ENCODE measurements at places on chromosomes 7 and 10.

DNA sequence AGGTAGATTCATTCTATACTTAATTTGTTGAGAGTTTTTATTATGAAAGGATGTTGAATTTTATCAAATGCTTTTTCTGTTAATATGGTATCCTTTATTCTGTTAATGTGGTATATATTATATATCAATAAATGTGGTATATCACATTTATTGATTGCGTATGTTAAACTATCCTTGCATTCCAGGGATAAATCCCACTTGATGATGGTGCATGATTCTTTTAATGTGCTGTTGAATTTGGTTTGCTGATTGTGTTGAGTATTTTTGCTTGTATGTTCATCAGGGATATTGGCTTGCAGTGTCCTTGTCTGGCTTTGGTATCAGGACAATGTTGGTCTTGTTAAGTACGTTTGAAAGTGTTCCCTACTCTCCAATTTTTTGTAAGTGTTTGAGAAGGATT is 11.9 kb downstream of the LRMDA start:
- DNase-seq, result no peak

DNA sequence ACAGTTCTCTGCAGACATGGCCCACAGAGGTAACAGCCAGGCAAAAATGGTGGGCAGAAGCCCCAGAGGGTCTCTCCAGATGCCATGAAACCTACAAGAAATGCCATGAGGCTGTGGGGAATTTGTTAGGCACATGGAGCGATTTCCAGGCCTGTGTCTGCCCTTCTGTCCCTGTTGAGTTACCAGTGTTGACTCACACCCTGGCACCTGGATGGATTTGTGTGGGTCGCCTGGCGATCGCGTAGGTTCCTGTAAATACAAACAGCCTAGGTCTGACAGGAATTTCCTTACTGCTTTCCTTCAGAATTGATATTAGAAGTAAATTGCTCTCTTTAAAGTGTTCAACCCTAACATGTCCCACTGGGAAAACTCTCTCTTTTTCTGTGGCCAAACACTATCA is 164.9 kb upstream of the EEPD1 start:
- no peak for DNase-seq

- no peak for DNase-seq
These were observed 260.7 kb downstream of the BMPER start for GRCh38 chr7:34165927-34166550.

- no peak for DNase-seq
These were observed 107.1 kb upstream of the NRP1 start for GRCh38 chr10:33441561-33441960.

- no peak for DNase-seq
These were observed 167.3 kb downstream of the CCDC3 start for GRCh38 chr10:12834116-12834665.

GRCh38 chr10:121243609-121244241 is 354.5 kb downstream of the FGFR2 start:
- DNase-seq, result no peak

DNA sequence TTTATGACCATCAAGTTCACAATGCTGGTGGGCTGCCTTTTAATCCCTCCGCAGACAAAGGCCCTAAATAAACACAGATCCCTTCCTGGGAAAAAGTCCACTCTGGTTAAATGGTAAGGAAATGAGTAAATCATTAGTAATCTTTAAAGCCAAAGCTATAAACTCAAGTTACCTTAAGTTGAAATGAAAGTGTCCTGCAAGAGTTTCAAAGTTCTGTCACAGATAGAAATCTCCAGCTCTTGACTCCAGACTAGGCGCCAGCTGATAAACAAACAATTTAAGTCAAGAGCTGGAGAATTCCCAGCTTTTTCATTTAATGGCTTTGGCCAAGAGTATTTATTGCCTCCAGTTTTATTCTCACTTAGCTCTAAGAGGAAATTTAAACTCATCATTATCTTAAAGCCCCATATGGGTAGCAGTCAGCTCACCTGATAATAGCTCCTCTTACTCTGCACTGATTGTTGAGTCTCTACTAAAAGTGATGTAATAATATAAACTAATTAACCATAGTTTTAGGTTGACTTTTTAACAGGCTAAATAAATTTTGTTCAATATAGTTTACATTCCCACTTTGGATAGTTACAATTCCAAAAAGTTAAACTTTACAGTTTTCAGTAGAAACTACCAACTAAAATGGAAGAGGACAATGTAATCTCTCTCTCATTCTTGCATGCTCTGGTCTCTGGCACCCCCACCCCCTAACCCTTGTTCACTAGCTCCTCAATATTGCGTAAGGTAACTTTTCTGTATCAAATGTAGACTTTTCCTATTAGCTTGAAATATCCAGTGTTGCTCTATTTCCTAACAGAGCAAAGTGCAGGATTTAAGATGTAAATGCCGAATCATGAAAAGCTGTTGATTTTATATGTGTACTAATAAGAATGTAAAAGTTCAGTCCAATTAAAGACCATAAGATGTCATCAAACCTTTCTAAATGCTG is 56.1 kb downstream of the HIBADH start:
- no peak for DNase-seq

DNA sequence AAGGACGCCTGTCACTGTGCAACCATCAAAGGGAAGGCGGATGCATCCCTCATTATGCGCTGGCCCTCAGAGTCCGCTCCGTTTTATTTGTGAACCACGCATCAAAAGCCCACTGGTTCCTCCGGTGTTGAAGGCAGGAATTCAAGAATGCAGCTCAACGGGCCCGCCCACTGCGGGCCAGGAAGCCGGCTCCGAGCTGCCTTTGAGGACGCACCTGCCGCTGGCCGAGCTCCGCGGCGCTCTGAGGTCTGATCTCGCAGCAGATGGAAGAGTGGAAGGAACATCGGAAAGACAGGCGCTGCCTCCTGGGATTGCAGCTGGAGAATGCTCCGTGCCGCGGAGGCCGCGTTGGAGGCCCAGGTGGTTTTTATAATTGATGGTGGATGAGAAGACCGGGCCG is 56.9 kb upstream of the ADGRA1 start:
- DNase-seq, result no peak

GRCh38 chr7:40880581-40880980 is 745.8 kb downstream of the SUGCT start:
- no peak for DNase-seq

DNA sequence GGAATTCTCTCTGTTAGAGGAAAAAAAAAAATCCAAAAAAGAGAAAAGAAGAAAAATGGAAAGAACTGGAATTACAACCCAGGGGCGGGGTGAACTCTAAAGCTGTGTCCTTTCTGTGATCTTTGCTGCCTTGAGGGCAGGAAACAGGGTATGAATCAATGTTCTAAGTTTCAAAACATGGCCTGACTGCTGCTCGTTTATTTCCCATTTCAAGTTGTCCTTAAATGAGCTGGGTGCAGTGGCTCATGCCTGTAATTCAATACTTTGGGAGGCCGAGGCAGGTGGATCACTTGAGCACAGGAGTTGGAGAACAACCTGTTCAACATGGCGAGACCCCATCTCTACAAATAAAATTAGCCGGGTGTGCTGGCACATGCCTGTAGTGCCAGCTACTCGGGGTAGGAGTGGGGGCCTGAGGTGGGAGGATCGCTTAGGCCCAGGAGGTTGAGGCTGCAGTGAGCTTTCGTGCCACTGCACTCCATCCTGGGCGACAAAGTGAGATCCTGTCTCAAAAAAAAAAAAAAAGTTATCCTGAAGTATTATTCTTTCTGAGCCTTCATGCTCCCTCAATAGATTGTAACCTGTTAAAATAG is 24.7 kb upstream of the TFAM start:
- DNase-seq, result no peak

DNA sequence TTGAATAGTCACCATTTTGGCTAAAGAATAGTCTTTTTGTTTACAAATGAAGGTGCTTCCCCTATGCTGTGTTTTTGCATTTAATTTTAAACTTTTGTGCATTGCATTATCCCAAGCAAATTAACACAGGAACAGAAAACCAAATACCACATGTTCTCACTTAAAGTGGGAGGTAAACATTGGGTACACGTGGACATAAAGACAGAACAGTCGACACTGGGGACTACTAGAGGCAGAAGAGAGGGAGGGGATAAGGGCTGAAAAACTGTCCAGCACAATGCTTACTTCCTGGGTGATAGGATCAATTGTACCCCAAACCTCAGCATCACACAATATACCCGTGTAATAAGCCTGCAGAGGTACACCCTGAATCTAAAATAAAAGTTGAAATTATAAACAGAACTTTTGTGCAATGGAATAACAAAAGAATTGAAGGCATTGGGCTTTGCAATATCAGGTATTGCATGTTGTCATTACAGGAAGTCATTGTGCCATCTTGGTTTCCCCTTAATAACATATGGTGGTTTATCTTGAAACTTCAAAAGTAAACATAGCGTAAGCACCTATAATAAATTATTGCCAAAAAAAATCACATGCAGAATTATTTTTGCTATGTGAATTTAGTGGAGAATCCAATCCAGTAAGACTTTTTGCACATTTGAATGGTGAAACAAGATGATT is 16.1 kb downstream of the ADD3 start:
- no peak for DNase-seq

GRCh38 chr7:138129551-138130165 is 53.4 kb downstream of the AKR1D1 start:
- no peak for DNase-seq

GRCh38 chr7:94274828-94275227 is 119.9 kb upstream of the COL1A2 start:
- DNase-seq, result no peak

DNA sequence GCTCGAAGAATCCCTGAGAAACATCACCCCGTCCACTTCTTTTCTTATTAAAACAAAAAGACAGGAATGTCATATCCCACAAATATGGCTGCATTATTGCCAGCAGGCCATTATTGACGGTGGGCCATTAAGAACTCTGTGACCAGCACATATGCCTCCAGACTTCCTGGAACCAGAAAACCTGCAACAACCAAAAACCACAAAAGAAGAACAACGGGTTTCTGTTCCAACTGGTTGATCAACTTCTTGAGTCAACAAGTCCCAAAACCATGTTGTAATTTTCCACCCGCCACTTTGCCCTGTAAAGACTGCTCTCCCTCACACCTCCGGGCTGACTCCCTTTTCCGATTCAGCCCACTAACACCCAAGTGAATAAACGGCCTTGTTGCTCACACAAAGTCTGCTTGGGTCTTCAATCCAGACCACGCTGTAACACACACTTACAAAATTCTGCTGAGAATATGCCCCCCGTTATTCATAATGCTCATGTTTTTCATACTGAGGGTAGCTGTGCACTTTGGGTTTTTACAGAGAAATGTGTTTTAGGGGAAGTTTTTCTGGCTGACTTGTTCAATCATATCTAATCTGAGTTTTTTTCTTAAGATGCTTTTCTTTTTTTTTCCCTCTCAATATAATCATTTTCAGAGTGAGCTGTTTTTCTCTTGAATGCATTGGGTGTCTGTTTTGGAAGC is 20.7 kb downstream of the ZNF107 start:
- DNase-seq, result no peak

DNA sequence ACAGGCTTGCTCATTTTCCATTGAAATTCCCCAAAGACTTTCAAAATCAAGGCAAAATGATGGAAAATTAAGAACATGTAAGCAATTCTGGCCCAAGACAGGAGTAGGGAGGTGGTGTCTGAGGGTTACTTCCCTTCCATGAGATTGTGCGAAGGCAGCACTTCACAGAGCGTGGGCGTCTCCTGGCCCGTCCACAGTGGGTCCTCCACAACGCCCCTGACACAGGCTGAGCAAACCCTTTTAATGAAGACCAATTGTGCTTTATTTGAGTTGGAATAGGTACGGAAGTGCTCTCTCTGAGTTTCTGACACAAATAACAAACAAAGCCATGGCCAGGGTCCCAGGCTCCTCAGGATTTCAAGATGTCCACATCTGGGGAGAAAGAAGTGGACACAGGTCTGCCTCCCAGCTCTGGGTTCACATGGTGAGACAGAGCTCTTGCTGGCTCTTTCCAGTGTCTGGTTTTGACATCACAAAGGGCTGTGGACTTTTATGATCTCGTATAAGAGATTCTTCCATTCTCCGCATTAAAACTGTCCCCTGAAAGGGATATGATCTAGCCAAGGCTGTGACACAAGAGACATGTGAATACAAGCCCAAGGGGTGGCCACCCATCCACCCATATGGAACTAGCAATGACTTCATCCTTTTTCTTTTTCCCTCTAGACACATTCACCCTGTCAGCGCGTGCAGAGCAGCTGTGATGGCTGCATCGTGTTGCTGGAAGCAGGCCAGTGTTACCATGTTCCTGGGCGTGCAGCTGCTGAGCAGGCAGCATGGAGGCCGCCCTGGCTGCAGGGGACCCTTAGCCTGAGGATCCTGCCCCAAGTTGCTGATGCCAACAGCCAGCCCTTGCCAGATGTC is 145.6 kb downstream of the ADAM12 start:
- DNase-seq, result no peak
